AML-193 (cell line): ENCODE measurements at places on chromosomes 11 and 22.

DNA sequence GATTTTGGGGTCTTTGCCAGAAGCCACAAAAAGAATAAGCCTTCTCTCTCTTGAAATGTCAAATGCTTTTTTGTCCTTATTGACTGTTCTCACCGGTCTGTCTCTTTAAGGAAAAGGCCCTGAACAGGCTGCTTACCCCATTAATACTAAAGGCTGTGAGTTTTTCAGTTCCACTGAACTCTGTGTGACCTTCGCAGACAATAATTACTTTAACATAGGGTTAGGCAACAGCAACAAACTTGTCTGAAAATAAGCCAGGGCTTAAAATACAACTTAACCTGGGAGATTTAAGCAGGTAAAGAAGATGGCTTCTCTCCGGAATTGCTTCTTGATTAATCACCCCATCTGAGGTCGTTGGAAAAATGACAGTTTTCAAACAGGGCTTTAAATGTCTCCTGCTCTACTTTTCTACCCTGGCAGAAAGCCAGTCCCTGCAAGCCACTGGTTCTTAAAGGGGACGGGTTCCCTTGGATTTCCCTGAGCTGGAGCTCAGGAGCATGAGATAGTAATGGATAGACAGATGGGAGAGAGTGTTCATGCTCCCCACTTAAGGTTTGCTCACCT, 69.4 kb downstream of the ARL14EP start:
- DNase-seq: no peak

- DNase-seq: no peak
These were observed 49.7 kb downstream of the GRIK4 start for GRCh38 chr11:120561286-120561685.

DNA sequence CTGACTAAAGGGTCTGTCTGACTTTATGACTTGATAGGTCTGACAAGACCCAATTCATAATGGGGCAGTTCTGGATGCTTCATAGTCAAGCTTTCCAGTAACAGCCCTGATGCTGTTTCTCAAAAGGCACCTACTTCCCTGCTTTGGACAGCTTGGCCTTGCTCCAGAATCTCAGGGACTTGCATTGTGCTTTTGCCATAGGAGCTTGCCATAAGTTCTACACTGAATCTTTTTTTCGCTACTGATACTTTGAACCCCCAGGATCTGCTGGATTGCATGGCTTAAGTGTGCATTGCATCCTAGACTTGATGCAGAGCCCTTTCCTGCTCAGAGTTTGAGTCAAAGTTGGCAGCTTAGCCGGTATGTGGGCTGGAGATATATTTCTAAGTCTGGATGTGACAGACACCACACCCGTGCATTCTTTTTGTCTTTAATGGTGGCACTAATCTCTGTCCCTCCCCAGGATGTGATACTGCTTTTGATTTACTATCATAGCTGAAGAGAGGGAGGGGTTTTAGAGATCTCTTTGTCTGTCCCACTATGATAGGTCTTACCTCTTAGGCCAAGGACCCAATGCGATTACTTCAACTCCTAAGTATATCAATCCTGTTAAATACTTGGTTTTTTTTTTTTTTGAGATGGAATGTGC, 16.9 kb upstream of the SLC3A2 start:
- no peak for DNase-seq

DNA sequence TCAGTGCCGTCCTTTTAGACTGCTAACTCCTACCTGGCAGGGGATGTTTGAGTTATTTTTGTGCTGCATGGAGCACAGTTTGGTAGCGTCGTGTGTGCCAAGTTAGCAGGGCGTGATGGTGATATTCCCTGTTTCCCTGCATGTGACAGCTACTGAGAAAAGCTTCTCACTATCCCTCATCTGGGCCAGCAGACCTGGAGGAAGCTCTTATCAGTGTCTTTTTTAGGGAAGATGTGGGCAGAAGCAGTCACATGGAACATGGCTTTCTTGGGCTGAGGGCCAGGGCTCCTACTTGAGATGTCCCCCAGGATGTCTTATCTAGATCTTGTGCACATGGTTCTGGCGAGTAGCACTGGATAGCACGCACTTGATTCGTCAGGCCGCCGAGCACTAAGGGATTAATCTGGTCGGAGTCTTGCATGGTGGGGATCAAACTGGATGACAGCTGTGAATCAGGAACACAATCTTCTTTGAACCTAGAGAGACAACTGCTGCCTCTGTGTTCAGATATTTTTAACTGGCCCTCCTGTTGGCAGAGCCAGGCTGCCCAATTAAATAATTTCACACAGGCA, 33.8 kb downstream of the TECTA start:
- no peak for DNase-seq

DNA sequence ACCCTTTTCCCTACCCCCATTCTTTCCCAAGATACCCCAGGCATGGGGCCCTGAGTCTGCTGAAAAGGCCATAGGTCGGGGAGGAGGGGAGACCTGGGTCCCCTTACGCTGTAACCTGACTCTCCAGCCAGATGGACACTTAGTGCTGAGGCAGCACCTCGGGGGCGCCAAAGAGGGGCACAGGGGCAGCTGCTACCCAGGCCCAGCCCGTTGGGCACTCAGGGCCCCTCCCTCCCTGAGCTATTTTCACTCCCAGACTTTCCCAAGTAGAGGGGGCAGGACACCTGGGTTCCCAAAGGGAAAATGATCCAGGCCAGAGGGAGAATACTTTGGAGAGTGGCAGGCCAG, 933 bp downstream of the ACTN3 start:
- DNase-seq: no peak

GRCh38 chr11:35100013-35100383, 39.0 kb upstream of the CD44 start:
- DNase-seq: no peak

DNA sequence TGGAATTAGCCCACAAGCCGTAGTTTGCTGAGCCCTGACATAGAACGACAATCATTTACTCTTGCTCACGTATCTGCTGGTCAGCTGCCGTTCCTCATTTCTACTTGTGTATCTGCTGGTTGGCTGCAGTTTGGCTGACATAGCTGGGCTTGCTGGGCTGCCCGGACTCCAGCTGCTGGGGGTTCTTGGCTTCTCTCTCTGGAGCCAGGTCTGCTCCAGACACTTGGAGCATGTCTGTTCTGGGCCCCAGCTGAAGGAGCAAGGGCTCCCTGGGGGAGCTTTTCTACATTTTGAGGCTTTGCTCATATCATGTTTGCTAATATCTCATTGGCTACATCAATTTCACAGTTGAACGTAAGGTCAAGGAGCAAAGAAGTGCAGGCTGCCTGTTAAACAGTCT, 47.3 kb downstream of the PRDM11 start:
- DNase-seq: no peak

GRCh38 chr22:36726007-36726380, 22.4 kb upstream of the CACNG2 start:
- no peak for DNase-seq

DNA sequence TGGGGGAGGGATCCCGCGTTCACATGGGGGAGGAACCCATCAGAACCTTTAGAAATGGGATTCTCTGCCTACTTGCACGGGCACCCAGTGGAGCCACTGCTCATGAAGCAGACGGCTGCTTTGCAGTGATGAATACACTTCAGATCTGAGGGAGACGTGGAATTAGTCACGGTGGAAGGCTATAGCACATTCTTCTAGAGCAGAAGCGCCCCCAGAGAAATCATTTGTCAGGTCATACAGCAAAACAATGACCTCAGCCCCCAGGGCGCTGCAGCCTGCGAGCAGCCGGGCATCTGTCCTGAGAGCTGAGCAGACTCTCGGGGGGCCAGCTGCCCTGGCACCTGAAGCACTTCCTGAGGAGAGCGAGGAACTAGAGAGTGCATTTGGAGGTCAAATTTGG, 12.7 kb downstream of the TP53AIP1 start:
- no peak for DNase-seq

- DNase-seq: no peak
These were observed 34.5 kb downstream of the TPST2 start for GRCh38 chr22:26555478-26555877.

- DNase-seq: no peak
These were observed 93.2 kb downstream of the LDLRAD3 start for GRCh38 chr11:36037031-36037430.

GRCh38 chr11:85748455-85748891, 62.5 kb downstream of the SYTL2 start:
- DNase-seq: no peak

GRCh38 chr22:30452861-30453260, 19.0 kb downstream of the SEC14L3 start:
- no peak for DNase-seq

GRCh38 chr11:113151521-113151920, 162.9 kb upstream of the TTC12 start:
- no peak for DNase-seq

- no peak for DNase-seq
These were observed 15.9 kb downstream of the INCENP start for GRCh38 chr11:62139526-62140303.

DNA sequence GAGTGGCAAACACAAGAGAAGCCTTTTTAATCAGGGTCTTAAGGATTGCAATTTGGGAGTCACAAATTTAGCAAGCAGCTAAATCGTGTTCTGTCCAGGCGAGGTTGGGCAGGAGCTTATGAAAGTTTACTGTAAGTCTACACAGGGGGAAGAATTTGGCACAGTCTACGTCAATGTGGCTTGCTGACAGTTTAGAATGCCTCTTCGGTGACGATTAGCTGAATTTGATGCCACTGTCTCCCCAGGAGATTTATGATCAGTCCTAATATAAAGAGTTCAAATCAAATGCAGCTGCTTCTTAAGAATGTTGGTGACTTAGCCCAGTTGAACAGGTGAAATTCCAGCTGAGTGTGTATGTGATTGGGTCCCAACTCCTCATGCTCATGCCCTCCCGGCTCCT, 114.1 kb upstream of the CLPB start:
- DNase-seq: no peak

DNA sequence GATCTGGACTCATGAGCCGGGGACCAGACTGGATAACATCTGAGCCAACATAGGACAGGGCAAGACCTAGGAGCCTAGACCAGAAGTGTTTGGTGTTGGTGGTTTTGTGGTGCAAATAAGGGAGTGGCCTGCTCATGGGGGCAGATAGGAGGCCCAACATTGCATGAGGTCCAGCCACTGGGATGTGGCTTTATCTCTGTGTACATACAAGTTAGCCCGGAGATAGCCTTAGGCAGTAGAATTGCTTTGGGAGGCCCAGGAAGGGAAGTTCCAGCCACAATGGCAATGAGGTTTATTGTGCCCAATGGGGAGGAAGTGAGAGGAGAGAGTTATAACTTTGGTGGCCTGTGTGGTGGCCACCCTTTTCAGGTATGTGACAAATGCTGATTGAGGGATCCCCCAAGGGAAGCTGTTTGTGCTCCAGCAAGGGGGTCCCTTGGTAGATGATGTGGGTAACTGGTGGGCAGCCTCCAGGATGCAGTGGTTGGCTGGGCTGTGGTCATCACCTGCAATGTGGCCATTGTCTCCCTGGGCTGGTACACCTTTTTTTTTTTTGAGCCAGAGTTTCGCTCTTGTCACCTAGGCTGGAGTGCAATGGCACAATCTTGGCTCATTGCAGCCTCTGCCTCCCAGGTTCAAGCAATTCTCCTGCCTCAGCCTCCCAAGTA, 6.4 kb downstream of the LMO2 start:
- peak; percentile 93 for DNase-seq

- no peak for DNase-seq
These were observed 38.9 kb downstream of the OR10A6 start for GRCh38 chr11:7892059-7892699.

DNA sequence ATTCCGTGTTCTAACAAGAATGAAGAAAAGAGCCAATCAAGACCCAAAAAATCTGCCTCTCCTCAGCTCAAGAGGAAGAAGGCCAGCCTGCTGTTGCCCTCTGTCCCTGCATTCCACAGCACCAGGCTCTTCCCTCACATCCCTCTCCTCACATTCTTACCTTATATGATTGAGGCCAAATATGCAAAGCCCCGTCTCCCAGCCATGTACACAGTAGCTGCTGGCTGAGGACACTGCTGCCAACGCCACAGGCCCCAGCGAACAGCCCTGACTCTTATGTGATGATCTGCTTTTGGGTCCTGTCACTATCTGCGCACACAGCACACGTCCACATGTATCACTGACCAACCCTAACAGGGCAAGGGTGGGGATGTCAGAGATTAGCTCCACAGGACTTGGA, 60.2 kb downstream of the MICAL3 start:
- DNase-seq: no peak
